ENCODE measurements at places on chromosomes 11 and 22.

DNA sequence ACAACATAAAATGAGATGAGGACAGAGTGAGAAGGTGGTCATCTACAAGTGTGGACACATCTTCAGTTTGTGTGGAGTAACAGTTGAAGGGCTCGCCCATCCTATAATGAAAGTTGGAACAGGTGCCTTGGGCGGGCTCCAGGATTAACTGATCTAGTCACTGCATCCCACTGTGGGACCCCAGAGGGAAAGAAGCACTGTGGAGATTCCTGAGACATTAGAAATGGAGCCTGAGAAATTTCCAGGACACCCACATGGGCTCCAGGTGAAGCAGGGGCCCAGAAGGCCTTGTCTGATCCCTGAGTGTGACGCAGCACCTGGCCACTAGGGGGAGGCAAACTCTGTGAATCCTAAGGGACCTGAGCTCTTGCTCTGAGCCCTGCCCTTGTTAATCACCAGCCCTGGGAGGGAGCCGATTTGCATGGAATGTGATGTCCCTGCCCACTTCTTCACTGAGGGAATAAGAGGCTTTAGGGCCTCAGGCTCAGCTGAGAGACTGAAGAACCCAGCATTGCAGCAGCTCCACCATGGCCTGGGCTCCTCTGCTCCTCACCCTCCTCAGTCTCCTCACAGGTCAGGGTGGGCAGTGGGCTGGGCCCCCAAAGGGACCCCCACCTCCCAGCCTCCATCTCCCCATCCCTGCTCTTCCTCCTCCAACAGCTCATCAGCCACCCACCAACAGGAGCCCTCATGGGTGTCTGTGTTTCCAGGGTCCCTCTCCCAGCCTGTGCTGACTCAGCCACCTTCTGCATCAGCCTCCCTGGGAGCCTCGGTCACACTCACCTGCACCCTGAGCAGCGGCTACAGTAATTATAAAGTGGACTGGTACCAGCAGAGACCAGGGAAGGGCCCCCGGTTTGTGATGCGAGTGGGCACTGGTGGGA lies 98.4 kb downstream of the VPREB1 start:
- DNase-seq = peak; percentile 94

GRCh38 chr22:38347944-38348750 lies 30.9 kb upstream of the CSNK1E start:
- no peak for DNase-seq

GRCh38 chr22:17810570-17811116 lies 36.4 kb upstream of the BID start:
- DNase-seq = no peak

- DNase-seq = no peak
Observed at GRCh38 chr11:132448334-132448995, 1078.0 kb downstream of the NTM start.

GRCh38 chr11:17952487-17952886 lies 60.4 kb downstream of the SERGEF start:
- DNase-seq = no peak

- peak; percentile 8 for DNase-seq
Observed at GRCh38 chr11:24521601-24522000, 24.7 kb downstream of the LUZP2 start.

GRCh38 chr11:1201395-1202153 lies 21.3 kb upstream of the MUC5B start:
- no peak for DNase-seq

- peak; percentile 91 for DNase-seq
Observed at GRCh38 chr22:43955040-43955882, at the start of gene SAMM50. Gene SAMM50, plus strand, starts transcription at chr22:43955442. Its CDS starts 136 bp downstream, at chr22:43955578.

DNA sequence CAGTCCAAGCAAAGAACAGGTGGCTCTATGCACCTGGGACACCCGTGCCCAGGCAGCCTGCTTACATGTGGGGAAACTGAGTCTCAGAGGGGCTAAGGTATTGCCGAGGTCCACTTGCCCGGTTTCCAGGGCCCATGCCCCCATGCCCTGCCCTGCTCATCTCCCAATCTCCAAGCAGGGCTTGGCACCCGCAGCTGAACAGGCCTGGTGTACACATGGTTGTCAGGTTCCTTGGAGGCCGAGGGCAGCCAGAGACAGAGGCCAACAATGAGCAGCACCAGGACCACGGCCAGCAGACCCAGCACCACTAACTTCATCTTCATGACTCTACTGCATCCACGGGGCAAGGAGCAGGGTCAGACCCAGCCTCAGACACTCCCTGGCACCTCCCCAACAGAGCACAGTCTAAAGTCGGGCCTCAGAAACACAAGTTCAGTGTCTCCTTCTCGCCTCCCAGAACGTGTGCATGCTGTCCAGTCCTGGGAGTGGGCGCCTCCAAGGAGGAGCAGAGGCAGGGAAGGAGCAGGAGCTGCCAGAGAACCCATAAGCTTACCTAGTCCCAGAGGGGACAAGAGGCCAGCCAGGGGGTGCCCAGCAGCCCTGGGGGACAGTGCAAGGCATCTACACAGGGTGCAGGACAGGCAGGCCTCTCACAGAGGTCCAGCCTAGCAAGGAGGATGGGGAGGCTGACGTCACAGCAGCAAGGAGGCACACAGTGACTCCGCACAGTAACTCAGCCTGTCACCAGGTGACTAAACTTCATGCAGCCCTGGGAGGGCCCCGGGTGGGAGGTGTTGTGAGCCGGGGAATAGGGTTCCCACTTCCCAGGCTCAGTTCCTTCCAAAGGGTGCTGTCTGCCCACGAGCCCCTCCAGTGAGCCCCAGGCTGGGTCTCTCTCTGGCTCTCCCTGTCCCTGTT lies 20.2 kb upstream of the RGL4 start:
- no peak for DNase-seq

DNA sequence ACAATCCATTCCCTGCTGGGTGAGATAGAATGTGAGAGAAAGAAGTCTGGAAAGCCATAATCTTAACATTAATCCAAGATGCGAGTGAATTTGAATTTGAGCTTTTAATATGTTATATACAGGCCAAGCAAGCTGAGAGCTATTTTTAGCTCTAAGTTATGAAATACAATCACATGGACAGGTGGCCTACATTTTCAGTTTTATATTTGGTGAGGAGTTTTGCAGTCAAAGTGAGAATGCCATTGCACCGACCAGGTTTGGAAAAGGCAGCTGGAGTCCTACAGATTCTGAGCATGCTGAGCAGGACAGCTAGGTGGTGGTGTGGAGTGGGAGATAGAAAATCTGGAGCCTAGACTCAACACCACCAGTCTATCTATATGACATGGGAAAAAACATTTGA lies 12.0 kb downstream of the OR5B21 start:
- DNase-seq = no peak

DNA sequence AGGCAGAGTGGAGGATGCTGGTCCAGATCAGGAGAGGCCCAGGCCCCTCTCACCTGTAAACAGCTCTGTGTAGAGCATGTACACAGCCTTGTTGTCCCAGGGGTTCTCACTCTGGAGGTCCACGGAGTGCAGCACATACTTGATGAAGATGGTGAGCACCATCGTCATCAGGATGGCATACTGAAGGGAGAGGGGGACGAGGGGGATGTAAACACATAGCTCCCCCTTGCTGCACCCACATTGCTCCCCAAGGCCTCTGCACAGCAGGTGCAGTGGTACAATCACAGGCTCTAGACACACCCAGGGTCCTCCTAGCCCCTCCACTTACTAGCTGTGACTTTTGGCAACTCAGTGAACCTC lies 2.9 kb downstream of the SYVN1 start:
- no peak for DNase-seq

DNA sequence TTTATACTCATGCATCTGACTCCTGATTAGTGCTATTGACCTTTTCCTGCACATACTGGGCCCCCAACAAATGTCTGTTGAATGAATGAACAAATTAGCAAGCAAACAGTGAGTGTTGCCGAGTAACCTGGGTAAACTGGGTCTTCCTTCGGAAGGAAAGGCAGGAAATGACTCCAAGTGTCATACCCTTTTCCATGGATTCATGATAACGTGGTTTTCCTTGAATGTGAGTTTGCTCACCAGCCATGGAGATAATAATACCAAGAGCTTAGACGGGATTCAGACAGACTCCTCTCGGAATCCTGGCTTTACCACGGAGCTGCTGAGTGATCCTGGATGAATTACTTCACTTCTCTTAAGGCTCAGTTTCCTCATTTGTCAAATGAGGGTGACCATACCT lies 16.7 kb downstream of the TECTA start:
- DNase-seq = no peak

GRCh38 chr11:71364176-71364671 lies 84.0 kb downstream of the DHCR7 start:
- DNase-seq = no peak

GRCh38 chr22:33116841-33117547 lies 58.8 kb upstream of the SYN3 start:
- no peak for DNase-seq

GRCh38 chr11:109033627-109034338 lies 368.9 kb downstream of the DDX10 start:
- no peak for DNase-seq

GRCh38 chr11:126978911-126979310 lies 21.7 kb downstream of the KIRREL3 start:
- DNase-seq = peak; percentile 64

DNA sequence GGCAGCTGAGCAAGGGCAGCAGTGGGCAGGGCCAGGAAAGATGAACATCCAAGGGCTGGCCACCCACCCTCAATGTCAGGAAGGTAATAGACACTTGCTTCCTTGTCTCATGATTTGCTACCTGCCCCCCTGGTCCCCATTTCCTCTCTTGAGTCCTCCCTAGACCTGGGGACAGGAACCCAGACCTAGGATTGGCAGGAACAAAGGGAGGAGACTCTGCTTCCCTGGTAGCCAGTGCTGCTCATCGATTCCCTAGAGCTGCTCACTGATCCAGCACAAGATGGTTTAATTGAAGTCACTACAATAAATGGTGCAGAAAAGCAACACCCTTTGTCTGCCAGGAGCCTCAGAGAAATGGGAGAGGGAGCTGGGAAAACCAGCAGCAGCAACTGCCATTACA lies 67.8 kb upstream of the CHST1 start:
- DNase-seq = no peak

DNA sequence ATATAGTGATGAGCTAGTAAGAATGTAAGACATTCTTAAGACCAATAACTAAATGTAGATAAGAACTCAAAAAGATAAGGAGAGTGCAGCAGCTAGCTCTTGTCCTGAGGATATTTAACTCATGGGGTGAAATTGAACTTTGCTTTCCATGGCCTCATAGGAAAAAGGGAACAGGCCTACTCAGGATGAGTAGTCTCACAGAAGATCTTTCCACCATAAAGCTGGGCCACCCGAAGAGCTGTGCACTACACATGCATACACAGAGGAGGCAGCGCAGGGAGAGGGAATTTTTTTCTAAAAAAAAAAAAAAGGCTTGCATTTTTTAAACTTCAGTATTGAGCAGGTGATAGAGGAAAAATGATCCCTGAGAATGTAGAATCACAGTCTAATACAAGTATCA lies 59.9 kb upstream of the CFAP300 start:
- DNase-seq = no peak

GRCh38 chr22:43440556-43440955 lies 28.7 kb downstream of the MPPED1 start:
- DNase-seq = no peak

- no peak for DNase-seq
Observed at GRCh38 chr11:73671701-73672100, 25.3 kb downstream of the PLEKHB1 start.

- DNase-seq = no peak
Observed at GRCh38 chr11:32852207-32852606, 22.5 kb downstream of the PRRG4 start.

- peak; percentile 59 for DNase-seq
Observed at GRCh38 chr11:128471138-128471661, 116.2 kb downstream of the ETS1 start.

- DNase-seq = no peak
Observed at GRCh38 chr22:20080776-20081654, 974 bp downstream of the DGCR8 start.

DNA sequence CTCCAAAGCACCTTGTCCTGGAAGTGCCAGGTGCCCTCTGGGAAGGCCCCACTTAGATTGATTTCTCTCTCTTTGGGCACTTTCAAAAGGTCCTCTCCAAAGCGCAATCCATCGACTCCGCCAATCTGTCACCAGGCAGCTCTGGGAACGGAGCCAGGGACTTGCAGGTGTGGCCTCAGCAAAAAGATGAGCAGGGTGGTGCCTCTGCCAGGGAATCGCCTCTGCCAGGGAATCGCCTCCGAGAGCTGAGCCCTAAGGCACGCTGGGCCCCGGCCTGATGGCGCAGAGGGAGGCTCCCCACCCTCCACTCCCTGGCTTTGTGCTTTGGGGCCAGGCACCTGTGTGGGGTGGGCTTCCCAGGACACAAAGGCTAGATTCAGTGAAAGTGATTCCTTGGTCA lies 1391.3 kb downstream of the TBC1D22A start:
- DNase-seq = no peak

GRCh38 chr22:45296628-45297297 lies 12.0 kb downstream of the UPK3A start:
- DNase-seq = no peak

DNA sequence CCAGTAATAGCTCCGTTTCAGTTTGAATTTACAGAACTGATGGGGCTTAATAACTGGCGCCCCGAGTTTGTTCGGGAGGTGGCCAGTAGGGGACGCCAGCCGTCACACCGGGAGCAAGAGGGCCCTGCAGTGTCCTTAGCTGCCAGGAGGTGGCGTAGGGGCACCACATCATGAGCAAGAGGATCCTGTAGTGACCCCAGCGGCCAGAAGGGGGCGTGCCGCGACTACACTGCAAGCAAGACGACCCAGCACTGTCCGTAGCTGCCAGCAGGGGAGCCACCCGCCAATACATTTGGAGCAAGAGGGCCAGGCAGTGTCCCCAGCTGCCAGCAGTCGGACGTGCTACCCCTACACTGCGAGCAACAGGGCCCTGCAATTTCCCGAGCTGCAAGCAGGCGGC lies 663.7 kb upstream of the B3GAT1 start:
- DNase-seq = no peak

DNA sequence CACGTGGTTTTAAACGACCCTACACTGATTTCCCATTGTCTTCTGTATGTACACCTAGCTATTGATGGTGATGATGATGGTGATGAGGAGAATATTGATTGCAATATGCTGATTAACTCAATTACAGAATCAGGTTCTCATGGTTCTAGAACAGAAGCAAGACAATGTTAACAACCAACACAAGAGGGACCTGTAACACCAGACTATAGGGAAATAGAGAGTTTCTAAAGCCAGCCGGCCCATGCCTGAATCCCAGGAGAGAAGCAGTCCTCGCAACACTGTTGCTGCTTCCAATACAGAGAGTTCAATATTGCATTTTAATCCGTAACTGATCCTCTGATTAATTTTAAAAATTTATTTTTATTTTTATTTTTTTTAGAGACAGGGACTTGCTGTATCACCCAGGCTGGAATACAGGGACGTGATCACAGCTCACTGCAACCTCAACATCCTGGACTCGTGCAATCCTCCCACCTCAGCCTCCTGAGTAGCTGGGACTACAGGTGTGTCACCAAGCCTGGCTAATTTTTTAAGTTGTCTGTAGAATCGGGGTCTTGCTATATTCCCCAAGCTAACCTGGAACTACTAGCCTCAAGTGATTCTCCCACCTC lies 22.2 kb upstream of the UBASH3B start:
- DNase-seq = peak; percentile 87
